ENCODE measurements at places on chromosomes 3 and 15.

- DNase-seq = peak; percentile 95
These were observed 122.6 kb upstream of the CCNL1 start for GRCh38 chr3:157282261-157283191.

- no peak for DNase-seq
These were observed 102.0 kb downstream of the GTPBP8 start for GRCh38 chr3:113092746-113093145.

DNA sequence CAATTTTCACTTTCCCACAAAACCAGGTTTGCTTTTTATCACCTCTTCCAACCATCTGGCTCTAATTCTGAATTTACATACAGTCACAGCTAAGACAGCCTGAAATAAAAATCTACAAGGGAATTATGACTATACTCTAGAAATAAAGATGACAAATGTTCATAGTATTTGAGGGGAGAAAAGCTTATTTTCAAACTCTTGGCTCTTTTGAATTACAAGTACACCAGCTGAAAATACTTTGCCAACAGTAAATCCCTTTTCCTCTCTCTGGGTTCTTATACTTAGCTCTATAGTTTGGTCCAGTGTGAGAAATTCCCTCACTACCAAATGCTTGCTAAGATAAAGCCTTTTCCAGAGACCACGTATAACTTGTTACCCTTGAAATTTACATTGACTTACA, 1037.9 kb downstream of the ROBO1 start:
- DNase-seq = no peak

DNA sequence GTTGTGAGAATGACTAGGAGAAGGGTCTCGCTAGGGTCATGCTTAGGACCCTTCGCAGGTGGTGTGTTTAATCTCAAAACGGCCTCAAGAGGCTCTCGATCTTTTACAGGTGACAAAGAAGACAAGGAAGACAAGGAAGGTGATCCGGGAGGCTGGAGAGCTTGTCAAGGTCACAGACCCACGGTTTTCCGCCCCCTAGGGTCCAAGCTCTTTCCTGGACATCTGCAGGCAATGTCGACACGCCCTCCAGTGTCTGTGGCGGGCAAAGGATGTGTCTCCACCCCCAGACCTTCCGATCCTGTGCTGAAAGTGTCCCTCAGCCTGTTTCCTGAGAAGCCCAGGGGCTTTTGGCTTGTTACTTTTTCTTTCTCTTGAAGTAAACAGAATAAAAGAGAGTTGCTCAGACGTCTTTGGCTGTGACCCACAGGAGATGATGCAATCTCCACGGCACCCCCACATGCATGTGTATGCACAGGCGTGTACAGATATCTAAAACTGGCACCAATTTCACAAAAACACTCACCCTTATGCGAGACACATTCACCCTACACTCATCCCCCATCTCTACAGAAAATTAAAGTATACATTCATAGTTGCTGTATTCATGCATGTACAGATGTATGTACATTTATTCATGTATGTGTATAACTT, 108.8 kb downstream of the KLF13 start:
- DNase-seq = peak; percentile 38

- DNase-seq = no peak
These were observed 258.2 kb upstream of the STT3B start for GRCh38 chr3:31274326-31275024.

DNA sequence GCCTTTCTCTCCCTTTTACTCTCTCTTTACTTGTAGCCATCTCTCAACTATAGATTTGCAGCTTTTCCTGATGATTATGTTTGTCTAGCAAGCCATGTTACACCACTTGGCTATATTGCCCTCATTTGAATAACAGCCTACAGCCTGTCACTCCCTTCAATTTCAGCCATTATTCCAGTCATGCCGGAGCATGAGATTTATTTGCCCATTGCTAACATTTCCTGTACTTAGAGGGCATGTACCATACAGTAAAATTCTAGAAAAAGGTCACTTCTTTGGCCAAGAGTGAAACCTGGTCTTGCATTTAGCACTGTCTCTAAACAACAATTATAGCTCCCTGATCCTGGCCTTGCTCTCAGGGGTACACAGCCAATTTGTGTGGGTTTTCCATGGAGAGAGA, 221.7 kb upstream of the TMC3 start:
- DNase-seq = no peak

DNA sequence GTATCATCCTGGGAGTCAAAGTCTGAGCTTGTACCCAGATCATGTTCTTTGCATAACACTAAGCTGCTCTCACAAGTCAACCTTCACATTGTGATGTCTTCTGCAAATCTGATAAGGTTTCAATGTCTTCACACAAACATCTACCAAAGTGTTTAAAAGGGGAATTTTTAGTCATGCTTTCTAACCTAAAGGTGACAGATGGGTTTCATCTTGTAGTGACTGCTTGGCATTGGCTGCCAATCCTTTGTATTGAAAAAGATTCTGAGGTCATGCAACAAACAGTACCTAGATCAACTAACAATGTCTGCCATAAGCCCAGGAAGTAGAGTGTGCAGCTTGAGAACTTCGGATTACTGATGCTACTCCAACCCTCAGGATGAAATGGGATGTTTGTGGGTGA, 43.6 kb upstream of the DIPK2A start:
- no peak for DNase-seq

- DNase-seq = peak; percentile 0
These were observed 229.9 kb downstream of the NR2F2 start for GRCh38 chr15:96560246-96560895.

DNA sequence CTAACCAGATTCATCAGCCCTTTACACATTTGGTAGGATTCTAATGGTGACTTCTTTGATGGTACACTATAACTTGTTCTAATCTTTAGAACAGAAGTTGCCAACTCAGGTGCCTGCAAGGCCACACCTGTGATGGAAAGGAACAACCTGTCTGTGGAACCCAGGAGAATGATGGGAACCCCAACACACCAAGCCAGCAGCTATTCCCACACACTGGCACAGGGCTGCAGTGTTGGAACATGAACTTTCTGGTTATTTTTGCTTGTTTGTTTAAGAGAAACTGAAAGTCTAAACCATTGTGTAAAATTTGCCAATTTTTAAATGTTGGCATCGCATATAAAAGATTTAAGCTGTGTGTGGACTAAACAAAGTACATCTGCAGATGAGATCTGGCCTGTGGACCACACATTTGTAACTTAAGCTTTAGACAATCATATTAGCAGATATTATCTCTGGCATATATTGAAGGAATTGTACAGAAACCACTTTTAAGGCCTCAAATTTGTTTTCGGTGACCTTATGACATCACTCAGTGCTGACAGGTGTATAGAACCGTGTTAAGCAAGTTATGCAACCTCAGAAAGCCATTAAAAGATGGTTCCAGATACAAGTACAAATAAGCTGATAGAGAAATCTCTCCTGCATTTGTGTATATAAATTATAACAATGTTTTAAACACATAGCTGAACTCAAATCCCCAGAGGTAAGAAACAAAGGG, 242.9 kb downstream of the SLC9A9 start:
- no peak for DNase-seq

DNA sequence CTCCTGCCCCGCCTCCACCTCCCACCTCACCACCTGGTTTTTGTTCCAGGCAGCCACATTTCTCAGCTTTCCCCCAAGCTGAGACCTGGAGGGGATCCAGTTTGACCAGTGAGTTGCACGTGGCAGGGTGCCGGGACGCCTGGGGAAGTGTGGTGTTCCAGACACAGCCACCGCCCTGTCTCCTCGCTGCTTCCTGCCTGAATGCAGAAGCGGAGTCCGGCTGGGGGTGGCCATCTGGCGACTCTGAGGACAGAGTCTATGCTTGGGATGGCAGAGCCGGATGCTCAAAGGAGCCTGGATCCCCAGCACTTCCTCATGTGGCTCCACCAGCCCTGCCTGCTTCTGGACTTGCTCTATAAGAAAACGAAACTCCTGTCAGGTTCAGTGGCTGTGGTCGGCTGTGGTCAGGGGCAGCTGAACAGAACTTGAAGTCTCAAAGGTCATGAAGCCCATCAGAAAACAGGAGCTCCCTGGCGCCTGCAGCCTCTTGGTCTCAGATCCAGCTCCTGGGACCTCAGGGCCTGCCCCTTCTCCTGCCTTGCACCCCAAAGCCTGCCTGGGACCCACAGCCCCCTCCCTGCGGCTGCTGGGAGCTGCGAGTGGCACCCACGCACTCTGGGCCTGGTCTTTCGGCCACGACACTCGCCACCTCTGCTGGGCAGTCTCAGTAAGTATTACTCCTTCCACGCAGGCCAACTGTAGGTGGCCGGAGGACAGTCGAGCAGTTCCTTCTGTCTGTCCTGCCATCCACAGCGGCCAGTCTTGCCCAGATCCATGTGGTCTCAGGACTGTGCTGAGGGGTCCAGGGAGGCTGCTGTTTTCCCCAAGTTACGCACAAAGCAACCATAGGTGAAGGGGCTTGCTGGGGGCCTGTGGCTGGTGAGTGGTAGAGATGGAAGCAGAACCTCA, 112.8 kb upstream of the MEF2A start:
- no peak for DNase-seq
